ENCODE measurements at places on chromosomes 7 and 10.

DNA sequence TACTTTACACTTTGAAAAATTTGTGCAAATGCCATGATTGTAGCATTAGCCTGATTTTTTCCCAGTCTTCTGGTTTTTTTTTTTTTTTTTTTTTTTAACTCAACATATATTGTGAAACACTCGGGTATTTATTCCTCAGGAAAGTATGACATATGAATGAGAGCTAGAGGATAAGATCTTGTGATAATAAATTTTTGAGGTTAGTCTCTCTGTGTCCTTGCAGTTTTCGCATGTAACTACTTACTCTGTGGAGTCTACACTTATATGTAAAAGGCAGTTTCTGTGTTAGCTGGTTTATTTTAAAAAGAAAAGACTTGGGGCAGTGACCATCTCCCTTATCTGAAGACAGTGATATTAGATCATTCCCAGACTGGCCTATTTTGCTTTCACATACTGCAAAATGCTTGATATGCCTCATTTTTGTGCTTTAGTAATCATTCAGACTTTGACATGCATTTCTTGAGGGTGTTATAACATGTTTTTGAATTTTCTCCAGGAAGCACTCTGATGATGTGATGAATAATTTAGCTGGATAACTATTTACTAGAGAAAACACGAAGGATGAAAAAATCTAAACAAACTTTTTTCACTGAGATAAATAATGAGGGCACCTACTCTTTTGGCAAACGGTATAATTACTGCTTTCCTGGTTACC, 371.0 kb downstream of the NRG3 start:
- no peak for DNase-seq

GRCh38 chr10:24457661-24458318, 248.9 kb downstream of the KIAA1217 start:
- DNase-seq: no peak

- peak; percentile 27 for DNase-seq
Measured at GRCh38 chr7:76133164-76133775, 68.4 kb upstream of the SRRM3 start.

GRCh38 chr7:139075031-139075652, 34.4 kb downstream of the ZC3HAV1 start:
- DNase-seq: peak; percentile 89

- DNase-seq: no peak
Measured at GRCh38 chr10:63836666-63837442, 315.7 kb downstream of the REEP3 start.

DNA sequence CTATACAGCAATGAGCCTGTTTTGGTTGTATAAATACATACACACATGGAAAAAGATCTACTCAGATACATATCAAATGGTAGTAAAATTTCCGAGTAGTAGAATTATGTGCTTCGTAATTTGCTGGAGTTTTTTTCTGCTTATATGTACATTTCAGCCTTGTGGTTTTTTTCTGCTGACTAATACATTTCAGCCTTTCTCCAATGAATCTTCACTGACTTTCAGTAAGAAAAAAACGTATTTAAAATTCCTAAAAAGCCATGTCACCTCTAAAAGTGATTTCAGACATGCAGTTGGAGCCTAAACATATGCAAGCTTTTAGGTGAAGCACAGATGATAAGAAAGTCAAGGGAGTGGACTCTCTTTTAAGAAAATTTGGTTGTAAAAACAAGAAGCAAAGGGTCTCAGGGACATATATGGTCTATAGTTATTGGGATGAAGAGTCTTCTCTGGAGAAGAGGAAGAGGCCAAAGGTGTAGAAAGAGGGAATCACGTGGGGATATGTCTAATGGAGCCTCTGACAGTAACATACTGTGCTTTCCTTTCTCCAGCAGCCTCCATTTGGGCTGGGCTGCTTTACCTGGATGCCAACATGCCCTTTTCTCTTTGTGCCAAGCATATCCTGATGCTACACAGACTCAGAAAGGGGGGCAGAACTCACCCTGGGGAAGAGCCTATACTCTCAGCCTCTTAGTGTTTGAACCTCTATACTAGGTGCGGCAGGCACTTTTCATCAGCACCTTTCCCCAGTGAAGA, 2.4 kb downstream of the AMPH start:
- DNase-seq: no peak

GRCh38 chr7:41027428-41028115, 675.3 kb downstream of the INHBA start:
- DNase-seq: no peak

- DNase-seq: no peak
Measured at GRCh38 chr7:139916717-139917395, 87.8 kb downstream of the TBXAS1 start.

- DNase-seq: no peak
Measured at GRCh38 chr7:87506246-87507180, 31.0 kb upstream of the ABCB4 start.

GRCh38 chr7:36862771-36863261, 138.5 kb upstream of the AOAH start:
- DNase-seq: no peak

- no peak for DNase-seq
Measured at GRCh38 chr10:50347394-50347802, 96.1 kb upstream of the ASAH2 start.

DNA sequence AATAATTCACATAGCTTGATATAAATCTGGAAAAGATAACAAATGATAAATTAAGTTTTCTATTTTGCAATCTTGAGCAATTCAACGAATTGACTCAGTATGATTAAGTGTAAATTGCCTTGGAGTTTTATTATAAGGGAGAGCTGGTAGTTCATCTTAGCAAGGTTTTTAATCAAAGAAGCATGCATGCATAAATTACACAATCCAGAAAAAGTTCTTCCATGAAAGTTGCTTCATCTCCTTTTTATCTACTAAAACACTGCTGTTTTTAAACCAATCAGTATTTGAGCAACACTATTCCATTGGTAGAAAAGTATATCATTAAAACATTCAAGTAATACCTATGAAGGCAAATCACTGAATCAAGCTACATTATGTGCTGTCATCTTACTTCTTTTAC, 47.6 kb downstream of the POT1 start:
- no peak for DNase-seq
